Activated CD4-positive, alpha-beta memory T cell treated with anti-CD3 and anti-CD28 coated beads, Interleukin-2, amount 10 ng/mL, durations not matched to agents 7 days and 5 days (primary cell): ENCODE measurements at places on chromosomes 16 and 17. TPM values are rescaled to one million over a fixed set of nuclear protein-coding genes. Genes with fewer than 3 reads are reported as not detected.

Gene KRTAP3-1
- not detected for total RNA-seq

Gene ASPHD1
- not detected for total RNA-seq

Gene PCTP
- 6.9 TPM for total RNA-seq

Gene KRTAP4-5
- not detected for total RNA-seq

Gene C1QBP
- total RNA-seq, result 123 TPM

DNA sequence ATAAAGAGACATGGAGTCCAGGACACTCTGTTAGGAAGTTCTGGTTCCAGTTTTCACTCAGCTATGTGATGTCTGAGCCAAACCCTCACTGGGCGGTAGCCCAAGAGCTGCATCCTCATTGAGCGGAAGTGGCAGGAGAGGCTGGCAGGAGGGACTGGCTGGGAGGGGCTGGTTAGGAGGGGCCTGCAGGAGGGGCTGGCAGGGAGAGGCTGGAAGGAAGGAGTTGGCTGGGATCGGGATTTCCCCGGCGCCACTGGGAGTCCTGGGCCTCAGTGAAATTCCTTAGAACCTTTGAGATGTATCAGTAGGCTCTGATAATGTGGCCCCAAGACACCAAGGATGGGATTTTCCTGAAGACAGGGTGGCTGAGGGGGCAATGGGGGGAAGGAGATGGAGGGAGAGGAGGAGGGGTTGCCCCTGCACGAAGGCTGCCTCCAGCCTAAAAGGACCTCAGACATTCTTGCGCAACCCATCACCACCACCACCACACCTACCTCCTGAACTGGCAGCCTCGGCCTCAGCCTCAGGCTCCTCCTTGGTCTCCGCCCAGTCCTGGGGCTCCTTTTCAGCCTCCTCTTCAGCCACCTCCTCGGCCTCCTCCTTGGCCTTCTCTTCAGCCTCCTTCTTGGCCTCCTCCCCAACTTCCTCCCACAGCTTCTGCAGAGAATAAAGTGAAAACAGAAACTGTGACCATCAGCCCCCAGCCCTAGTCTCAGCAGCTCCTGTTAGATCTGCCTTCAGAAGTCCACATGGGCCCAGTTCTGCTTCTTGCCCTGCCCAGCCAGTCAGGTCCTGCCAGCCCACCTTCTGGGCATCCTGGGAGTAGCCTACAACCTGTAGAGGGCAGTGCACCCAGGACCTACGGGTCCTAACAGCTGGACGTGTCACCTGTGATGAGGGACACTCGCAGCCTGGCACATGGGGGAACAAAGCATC lies 31.7 kb downstream of the CNGB1 start:
- no peak for DNase-seq

- DNase-seq, result no peak
Measured at GRCh38 chr17:37576281-37576680, 32.9 kb downstream of the SYNRG start.

DNA sequence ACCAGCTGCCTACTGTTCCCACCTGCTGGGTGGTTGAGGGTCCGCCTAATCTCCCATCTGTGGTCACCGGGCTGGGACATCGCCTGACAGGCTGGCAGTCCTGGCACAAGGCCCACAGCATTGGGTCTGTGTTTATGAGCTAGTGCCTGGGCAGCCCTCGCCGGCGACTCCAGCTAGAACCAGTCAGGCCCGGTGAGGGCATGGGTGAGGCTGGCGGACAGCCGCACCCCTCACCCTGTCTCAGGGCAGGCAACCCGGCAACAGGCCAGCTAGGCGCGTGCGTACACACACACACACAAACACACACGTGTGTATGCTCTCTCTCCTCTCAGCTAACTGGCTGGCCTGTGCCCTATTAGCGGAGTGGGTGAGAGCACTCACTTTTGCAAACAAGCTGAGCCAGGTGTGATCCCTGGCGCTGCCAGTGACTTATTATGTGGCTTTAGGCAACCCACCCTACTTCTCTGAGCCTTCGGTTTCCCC lies 10.4 kb downstream of the HSD11B2 start:
- DNase-seq, result no peak

DNA sequence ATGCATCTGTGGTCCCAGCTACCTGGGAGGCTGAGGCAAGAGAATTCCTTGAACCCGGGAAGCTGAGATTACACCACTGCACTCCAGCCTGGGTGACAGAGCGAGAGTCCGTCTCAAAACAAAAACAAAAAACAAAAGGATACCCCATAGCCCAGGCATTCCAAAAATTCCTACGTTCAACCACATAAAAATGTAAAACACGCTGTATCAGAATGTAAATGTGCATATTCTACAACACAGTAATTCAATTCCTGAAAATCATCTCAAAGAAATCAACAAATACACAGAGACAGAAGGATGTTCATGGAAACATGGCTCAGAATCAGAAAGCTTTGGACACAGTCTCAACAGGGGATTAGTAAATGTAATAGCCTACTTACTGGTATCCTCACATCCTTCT lies 33.0 kb downstream of the COG7 start:
- no peak for DNase-seq

- DNase-seq, result no peak
Measured at GRCh38 chr16:49486400-49486799, 112.8 kb downstream of the C16orf78 start.

GRCh38 chr17:31274252-31274651 lies 22.8 kb downstream of the OMG start:
- DNase-seq, result no peak

DNA sequence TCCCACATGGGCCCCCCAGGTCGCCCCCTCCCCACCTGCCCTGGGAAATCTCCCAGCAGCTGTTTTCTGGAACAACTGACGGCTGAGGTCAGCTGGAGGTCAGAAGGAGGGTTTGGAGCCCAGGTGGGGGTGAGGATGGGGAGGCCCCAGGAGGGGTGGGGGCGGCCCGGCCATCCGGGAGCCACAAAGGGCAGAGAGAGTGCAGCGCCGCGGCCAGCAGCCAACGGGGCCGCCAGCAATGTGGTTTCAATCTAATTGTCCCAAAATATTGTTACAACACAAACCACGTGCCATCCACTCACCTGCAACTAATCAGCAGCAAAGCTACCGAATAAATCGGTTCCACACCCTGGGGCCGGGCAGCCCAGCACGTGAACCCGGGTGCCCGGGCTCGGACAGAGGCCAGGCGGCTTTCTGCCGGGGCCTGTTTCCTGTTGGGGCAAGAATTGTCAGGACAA lies 28.3 kb upstream of the SLC38A10 start:
- DNase-seq, result no peak
